Cerebellar nuclear complex (tissue), 1 donor: ENCODE measurements at places on chromosomes 11 and 22.

DNA sequence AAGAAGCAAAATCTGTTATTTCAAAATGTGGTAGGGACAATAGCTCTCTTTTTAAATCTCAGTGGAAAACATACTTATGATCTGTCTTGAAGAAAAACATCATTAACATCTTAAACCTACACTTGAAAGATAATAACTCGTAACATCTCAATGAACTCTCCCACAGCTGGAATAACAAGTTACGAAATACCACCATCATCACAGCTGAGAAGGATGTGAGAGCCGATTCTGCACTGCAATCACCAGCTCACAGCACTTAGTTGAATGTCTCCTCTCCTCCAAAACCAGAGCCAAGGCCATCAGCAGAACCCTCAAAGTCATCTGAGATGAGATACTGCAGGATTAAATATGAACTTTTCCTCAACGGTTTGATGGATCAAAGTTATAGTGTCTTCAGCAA lies 124.3 kb downstream of the ARHGAP20 start:
- DNase-seq = no peak

DNA sequence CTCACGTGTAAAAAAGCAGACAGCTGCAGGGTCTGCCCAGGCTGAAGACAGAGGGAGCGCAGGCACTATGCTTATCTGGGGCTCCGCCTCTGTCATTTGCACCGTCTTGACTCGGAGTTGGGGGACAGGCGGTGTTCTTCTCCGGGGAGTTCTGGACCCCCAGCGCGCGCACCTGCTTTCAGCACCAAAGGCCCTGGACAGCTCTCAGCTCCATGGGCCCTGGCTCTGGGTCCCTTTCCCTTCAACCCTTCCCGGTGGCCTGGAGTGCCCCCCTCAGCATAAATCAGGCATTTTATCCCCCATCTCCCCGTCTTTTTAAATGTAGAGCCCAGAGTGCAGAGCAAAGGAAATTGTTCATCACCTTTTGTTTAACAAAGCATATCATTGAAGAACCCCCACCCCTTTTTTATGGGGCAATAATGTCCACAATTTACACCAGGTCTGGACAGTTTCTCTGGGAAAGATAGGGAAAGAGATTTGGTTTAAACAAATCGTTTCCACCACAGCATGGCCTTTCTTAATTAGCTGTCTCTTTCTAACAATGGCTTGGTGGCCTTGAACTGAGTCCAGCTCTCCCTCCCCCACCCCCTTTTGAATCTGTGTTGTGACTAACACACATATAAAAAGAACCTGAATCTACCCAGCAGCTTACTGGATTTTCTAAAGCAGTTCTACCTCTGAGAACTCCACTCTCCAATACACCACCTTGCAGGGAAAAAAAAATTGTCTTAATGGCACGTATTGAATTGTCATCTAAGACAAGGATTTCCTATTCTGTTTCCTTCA lies 1.7 kb downstream of the SEZ6L start:
- DNase-seq = peak; percentile 7

DNA sequence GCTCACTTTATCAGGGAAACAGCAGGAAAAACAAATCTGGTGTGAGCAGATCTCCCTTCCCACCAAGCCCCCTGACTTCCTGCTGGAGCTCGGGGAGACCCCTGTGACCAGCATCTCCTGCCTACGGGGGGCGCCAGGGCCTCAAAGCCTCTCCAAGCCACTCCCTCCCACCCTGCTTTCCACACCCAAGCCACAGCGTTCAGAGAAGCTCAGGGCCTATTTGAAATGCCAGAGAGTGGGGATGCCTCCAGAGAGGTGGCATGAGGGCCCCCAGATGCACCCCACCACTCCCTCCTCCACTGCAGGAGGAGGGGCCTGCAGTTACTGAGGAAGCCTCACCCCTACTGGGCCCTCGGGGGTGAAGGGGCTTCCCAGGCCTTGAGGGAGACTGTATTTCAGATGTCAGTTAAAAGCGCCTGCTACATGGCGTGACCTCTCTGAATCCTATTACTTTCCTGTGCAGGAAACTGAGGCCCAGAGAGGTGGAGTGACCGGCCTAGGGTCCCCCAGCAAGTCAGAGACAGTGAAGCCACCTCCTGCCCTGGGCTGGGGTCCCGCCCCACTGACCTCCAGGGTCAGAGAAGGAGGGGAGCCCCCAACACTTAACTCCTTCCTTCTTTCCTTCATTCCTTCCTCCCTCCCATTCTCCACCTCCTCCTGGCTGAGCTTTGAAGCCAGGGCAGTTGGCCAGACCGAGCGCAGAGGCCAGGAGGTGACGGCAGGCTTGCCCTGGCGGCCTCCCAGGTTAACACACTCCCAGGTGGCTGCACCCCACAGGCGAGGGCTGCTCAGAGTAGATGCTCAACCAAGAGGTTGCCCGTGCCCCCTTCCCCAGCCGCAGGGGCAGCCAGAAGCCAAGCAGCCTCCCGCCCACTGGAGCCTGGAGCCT lies 6.0 kb upstream of the CDKN1C start:
- DNase-seq = no peak

- DNase-seq = no peak
Observed at GRCh38 chr11:118373871-118374270, 14.5 kb downstream of the UBE4A start.

GRCh38 chr11:92154110-92154509 lies 70.5 kb upstream of the FAT3 start:
- no peak for DNase-seq

- DNase-seq = no peak
Observed at GRCh38 chr22:28205926-28206325, 286.9 kb upstream of the PITPNB start.

DNA sequence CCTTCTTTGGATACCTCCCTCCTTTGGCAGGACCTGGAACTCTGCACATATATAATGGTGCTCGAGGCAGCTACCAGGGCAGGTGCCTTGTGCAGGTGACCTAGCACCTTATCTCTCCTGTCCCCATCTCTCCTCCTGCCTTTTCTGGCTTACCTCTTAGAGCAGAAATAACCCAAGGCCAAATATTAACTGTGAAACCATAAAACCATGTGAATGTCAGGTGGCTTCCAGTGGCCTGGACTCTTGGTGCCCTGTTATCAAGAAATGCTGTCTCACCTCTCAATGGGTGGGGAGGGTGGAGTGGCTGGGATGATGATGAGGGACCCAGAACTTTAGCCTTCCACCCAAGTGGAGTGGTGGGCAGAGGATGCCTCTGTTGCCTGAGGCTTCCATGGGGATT lies 42.9 kb downstream of the YWHAH start:
- DNase-seq = no peak

- no peak for DNase-seq
Observed at GRCh38 chr11:67308031-67308866, 4.9 kb downstream of the SSH3 start.

DNA sequence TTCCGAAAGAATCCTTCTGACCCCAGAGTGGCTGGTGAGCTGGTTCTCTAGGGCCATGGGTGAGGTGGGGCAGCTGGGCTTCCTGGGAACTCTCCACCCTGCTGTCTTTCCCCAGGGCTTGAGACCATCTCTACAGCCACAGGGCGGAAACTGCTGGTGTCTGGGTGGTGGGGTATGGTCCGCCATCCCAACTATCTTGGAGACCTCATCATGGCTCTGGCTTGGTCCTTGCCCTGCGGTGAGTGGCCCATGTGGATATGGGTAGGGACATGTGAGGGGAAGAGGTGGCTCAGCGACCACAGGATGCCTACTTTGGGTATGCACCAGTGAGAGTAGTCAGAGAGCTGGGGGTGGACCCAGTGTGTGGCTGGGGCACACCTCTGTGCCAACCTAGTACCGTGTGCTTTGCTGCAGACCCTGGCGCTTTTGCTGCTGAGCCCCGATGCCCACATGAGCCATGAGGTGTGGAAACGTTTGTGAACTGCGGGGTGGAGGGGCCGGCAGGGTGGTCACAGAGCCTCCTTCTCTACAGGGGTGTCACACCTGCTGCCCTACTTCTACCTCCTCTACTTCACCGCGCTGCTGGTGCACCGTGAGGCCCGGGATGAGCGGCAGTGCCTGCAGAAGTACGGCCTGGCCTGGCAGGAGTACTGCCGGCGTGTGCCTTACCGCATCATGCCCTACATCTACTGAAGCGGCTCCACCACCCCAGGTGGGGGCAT lies 2.0 kb downstream of the ZNHIT2 start:
- no peak for DNase-seq

DNA sequence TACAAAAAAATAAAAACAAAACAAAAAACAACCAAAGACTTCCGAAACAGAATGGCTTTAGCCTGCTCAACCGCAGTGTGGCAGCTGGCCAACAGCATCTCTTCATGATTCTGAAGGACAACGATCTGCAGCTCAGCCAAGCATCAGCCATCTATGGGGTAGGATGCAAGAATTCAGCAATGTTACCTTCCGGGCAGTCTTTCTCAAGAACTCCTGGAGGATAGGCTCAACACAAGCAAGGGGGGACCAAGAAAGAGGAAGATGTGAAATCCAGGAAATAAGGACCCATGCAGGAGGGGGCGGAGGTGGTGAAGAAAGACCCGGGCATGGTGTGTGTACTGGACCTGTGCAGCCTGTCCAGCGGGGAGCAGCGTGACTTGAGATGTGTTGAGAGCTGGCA lies 3.5 kb upstream of the TSPO start:
- no peak for DNase-seq

DNA sequence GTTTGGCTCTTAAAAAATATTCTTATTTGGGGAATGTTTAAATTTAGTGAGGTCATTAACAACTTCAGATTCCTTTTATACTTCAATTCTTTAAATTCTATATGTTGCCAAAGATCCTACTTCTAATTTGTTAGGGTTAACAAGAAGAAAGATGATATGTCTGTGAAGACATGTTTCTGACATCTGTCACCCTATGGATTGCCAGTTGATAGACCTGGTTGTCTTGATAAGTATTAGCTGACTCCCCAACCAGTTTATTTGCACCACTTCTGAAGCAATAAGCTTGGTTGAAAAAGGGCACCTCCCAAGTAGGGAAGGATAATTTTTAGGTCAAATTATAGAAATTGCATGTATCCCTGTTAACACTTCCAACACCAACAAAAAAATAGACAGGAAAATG lies 29.3 kb downstream of the ARHGEF12 start:
- DNase-seq = no peak

DNA sequence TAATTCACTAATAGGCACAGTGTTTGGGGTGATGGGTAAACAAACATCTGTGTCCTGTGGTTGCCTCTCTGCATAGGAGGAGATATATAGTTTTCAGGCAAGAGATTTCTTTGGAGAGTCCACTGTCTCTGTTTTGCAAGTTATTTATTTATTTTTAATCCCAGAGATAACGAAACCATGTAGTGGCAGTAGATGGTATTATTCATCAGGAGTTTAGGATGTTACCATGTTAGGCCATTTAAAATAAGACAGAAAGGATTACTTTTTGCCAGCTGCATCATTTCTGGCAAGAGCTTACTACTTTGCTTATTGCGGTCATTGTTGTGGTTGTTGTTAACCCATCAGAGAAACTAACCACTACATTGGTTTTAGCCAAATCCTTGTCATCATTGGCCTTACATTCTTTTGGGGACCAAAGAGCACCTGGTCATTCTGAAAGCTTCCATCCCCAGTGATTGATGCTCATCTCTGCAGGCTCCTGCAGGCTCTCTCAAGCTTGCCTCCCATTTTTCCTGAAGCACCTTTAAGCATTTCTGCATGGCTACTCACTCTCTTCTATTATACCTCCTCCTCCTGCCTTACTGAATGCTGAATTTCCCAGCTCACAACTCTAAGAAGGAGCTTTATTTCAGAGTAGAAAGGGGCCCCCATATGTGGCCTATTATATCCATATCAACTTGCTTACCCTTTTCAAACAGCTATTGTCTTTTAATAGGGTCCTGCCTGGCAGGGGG lies 84.4 kb downstream of the CSTPP1 start:
- DNase-seq = no peak

DNA sequence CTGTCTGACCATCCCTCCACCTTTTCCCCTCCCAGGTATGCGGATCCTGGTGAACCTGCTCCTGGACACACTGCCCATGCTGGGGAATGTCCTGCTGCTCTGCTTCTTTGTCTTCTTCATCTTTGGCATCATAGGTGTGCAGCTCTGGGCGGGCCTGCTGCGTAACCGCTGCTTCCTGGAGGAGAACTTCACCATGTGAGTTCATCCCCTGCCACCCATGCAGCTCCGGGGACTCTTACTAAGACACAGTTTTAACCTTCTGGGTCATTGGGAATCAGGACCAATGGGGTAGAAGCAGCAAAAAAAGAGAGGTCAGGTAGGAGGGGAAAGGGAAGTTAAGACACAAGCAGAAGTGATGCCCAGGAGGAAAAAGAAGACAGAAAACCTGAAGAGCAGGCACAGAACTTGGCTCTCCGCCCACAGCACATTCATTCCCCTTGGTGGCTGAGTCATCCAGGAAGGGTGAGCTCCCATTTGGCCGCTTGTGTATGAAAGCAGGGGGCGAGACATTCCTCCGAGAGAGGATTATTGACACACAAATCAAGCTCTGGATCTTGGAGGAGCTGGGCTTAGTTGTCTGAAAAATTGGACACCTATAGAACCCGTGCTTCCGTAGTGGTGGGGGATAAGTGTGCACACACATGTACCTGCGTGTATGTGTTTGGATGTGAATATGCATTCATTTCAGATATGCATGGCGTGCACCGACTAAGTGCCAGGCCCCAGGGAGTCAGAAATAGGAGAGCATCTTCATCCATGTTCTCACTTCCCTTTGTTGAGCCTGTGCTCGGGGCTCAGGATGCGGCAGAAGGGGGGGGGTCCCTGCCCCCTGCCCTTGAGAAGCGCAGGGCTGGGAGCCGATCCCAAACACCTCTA lies 64.2 kb downstream of the CACNA1I start:
- DNase-seq = no peak

GRCh38 chr11:61756452-61757212 lies 4.2 kb downstream of the MYRF start:
- DNase-seq = no peak

DNA sequence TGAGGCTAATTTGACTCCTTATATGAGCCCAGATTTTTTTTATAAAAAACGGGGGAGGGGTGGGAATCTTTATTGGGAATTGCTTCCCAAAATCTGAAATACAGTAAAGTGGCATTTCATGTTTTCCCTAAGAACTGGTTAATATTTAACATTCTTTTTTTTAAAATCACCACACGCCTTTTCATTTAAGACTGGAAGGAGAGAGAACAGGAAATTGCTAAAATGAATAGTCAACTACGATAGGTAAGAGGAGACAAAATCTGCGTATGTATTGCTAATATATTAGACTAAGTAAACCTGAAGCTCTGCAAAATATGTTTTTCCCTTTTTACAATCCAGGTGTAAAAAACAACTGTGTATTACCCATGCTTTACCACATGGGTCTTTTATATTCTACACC lies 57.0 kb downstream of the SOX6 start:
- DNase-seq = no peak
